ENCODE measurements at places on chromosomes 7 and 10. TPM values are rescaled to one million over a fixed set of nuclear protein-coding genes. Genes with fewer than 3 reads are reported as not detected.

GRCh38 chr7:10646194-10646593, 327.5 kb upstream of the PHF14 start:
- no peak for DNase-seq
- H3K27me3 ChIP-seq = no peaks in the 10 kb centered on the region
- no peaks in the 10 kb centered on the region for H3K36me3 ChIP-seq

DNA sequence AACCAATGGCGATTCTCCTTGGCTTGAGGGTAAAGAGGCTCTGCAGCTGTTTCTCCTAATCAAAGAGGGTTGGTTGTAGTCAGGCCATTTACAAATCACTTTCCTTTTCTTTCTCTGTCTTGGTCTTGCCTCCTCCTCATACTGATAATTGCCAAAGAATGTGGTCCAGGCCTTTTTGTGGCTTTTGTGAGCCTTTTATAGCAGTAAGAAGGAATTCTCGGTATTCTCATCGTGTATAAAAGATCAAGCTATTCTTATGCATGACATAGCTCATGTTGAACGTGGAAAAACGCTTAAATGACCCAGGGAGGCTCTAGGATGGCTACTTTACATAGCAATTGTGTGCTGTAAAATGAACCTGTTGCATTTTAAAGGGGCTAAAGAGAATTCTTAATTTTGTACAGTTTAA, 62.6 kb downstream of the RBM20 start:
- H3K4me3 ChIP-seq = no peak overlapping the region
- peaks cover 29% of the 10 kb centered on the region for H3K4me1 ChIP-seq
- H3K27me3 ChIP-seq = no peaks in the 10 kb centered on the region
- DNase-seq = no peak
- no peaks in the 10 kb centered on the region for H3K36me3 ChIP-seq

DNA sequence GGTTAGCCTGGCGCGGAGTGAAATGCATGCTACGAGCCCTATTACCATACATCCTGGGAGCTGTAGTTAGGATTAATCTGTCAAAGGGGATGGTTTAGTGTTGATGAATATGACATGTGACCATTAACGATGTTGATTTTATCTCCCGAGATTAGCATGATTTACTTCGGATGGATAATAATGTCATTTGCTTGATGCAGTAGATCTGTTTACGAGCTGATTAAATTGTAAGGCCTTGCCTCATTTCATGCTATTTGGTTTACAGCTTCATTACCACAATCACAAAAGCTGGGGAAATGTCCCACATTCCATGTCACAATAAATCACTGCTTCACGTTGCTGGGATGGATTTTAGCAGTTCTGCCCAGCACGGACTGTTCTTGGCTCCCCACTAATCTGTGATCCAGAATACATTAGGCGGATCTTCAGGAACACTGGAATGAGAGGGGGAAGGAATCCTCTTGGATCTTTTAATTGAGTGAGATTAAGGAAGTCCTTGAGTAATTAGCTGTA, 22.3 kb downstream of the ZNF503 start:
- no peak overlapping the region for H3K27ac ChIP-seq
- peaks cover 3% of the 10 kb centered on the region for H3K36me3 ChIP-seq
- no peak for DNase-seq
- peaks cover 9% of the 10 kb centered on the region for H3K27me3 ChIP-seq
- H3K4me3 ChIP-seq = no peak overlapping the region
- H3K4me1 ChIP-seq = no peaks in the 10 kb centered on the region

DNA sequence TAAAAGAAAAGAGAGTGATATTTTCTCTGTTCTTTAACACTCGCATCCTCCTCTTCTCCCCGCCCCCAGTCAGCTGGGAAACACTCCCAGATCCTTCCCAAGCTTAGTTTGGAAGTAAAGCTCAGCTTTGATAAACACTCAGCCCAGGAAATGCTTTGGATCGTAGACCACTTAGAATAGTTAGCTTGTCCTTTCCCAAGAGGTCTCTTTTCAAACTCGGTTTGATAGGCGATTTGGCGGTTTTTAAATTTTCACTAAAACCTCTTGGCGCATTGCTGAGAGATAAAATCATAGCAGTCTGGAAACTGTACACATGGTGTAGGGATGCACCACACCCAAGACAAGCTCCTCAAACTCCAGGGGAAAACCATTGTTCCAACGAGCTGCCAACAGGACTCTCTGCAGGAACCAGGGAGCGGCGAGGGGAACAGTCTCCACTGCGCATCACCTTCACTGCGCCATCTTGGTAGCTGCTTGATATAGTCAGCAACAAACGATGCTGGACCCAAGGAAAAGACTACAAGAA, 22.3 kb downstream of the SMURF1 start:
- no peaks in the 10 kb centered on the region for H3K27me3 ChIP-seq
- H3K36me3 ChIP-seq = peaks cover 3% of the 10 kb centered on the region
- H3K4me3 ChIP-seq = peak overlapping the region; percentile 20

The IKZF1 gene
- not detected for total RNA-seq

DNA sequence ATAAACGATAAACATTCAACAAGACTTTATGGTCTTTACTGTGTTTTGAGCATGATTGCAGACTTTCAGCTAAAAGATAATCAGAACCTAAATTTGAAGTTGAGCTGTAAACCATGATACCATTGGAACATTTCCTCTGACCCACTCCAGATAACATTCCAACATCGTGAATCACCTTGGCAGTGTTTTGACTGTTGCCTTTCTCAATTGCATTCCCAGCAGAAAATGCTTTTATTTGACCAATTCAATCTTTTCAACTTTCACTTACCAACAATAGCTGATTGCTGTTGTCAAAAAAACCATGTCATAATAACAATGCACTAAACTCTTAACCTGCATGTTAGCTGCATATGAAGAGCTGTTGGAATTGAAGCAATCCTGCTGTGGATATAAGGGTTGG, 165.5 kb downstream of the MDFIC start:
- H3K4me3 ChIP-seq = no peak overlapping the region
- H3K27me3 ChIP-seq = no peaks in the 10 kb centered on the region
- peaks cover 14% of the 10 kb centered on the region for H3K4me1 ChIP-seq
- DNase-seq = no peak
- no peaks in the 10 kb centered on the region for H3K36me3 ChIP-seq

DNA sequence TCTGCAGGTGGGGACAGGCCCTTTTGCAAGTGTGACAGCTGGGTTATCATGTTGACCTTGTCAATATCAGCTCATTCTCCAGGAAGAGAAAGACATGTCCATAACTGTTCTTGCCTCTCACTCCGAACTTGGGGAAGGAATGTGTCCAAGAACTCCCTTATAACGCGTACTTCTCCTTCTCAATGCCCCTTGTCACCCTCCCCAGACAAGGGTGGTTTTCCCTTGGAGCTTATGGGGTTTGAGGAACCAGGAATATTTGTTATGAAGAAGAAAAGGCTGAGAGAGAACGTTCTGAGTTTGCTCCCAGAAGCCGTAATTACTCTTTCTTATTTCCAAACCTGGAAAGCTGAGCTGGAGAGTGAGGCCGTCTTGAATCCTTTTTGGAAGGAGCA, 77.4 kb downstream of the MKI67 start:
- H3K4me1 ChIP-seq = peaks cover 25% of the 10 kb centered on the region
- no peaks in the 10 kb centered on the region for H3K27me3 ChIP-seq
- DNase-seq = no peak
- no peaks in the 10 kb centered on the region for H3K36me3 ChIP-seq
- H3K27ac ChIP-seq = no peak overlapping the region

The RPP38 gene
- total RNA-seq = 13.5 TPM

The AGR2 gene
- not detected for total RNA-seq

DNA sequence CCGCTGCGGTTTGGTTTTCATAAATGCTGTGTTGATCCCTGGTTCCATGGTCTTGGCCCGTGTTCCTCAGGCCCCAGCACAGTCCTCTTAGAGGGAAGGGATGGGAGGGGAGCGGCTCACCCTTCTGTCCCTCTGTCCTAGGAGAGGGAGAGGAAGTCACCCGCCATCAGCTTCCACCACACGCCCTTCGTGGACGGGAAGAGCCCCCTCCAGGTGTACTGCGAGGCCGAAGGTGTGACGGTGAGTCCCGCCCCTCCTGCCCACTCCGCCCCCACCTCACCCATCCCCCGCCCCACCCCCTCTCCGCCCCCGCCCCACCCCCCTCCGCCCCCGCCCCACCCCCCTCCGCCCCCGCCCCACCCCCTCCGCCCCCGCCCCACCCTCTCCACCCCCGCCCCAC, 37.5 kb upstream of the DPYSL4 start:
- H3K36me3 ChIP-seq = no peaks in the 10 kb centered on the region
- no peak overlapping the region for H3K27ac ChIP-seq
- no peak overlapping the region for H3K4me3 ChIP-seq
- peak; percentile 67 for DNase-seq
- H3K4me1 ChIP-seq = no peaks in the 10 kb centered on the region

The CCDC172 gene
- not detected for total RNA-seq

DNA sequence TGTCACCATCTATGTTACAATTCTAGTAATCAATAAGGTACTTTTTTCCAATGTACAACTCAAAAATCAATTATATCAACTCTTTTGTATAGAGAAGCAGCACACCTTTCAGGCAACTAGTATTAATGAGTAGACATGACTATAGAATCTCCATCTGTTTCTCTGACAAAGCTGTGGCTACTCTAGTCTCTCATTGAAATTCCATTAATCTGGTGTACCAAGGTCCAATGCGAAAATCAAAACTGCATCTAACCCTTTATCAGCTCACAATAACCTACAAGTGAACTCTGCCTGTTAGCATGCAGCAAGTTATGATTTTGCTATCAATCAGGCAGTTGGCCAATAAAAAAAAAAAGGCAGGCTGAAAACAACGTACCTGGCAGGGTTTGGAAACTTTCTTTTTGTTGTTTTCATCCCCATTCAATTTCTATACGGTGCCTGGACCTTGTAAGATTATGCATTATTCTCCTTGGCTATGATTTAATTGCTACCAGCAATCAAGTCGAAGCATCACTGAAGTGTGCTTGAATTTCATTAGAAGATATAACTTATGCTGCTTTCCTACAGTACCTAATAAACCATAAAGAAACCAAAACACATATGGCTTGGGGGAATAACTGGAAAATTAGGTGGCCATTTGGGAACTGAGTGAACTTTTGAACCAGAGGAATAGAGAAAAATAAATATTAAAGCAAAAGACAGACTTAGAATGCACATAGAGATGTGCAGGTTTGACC, 23.2 kb downstream of the SKAP2 start:
- H3K27ac ChIP-seq = no peak overlapping the region
- no peak for DNase-seq
- H3K4me1 ChIP-seq = no peaks in the 10 kb centered on the region
- peaks cover 5% of the 10 kb centered on the region for H3K27me3 ChIP-seq
- H3K4me3 ChIP-seq = no peak overlapping the region

The ELFN1 gene
- 0.65 TPM for total RNA-seq

The CSGALNACT2 gene
- 38.2 TPM for total RNA-seq

The GIMAP7 gene
- total RNA-seq = not detected

Measured in chondrocyte (in vitro differentiated cells).